HCT116 (cell line): ENCODE measurements at places on chromosomes 3 and 15. TPM values are rescaled to one million over a fixed set of nuclear protein-coding genes. Genes with fewer than 3 reads are reported as not detected.

GRCh38 chr15:83372434-83372891 lies 74.7 kb upstream of the SH3GL3 start:
- no peaks in the 10 kb centered on the region for H3K36me3 ChIP-seq
- H3K4me3 ChIP-seq, result no peak overlapping the region
- H3K4me1 ChIP-seq, result no peaks in the 10 kb centered on the region
- DNase-seq, result no peak
- no peak overlapping the region for H3K27ac ChIP-seq

DNA sequence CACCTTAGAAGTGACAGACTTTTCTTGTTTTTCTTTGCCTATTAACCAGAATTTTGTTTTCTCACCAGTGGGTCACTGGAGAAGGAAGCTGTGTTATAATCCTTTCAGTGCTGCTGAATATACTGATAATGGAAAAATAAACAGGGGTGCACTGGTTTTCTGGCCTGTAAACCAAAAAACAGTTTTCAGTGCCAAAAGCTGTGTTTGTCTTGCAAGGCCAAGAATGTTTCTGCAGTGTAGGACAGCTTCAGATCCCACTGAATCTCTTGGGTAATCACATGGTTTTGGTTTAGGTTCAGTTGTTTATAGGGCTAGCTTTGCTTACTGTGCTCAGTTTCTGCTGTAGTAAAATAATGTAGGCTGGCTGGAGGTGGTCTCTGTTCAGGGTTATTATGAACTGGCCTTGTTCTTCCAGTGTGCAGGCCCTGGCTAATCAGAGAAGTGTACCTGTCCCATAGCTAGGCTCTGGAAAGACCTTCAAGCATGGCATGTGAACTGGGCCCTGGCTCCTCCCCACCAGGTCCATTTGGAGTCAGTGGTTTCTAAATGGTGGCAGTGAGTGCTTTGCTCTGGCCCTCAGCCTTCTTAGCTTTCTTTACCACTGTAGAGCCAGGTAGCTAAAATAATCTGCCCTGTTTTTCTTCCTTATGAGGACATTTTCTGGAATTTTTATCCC lies 18.7 kb downstream of the PDE8A start:
- no peaks in the 10 kb centered on the region for H3K27me3 ChIP-seq
- H3K36me3 ChIP-seq, result no peaks in the 10 kb centered on the region
- H3K4me3 ChIP-seq, result no peak overlapping the region
- H3K4me1 ChIP-seq, result no peaks in the 10 kb centered on the region

- DNase-seq, result no peak
- no peaks in the 10 kb centered on the region for H3K36me3 ChIP-seq
- H3K27ac ChIP-seq, result no peak overlapping the region
- no peak overlapping the region for H3K4me3 ChIP-seq
- H3K4me1 ChIP-seq, result no peaks in the 10 kb centered on the region
Measured at GRCh38 chr15:32833379-32833821, 115.6 kb downstream of the GREM1 start.

DNA sequence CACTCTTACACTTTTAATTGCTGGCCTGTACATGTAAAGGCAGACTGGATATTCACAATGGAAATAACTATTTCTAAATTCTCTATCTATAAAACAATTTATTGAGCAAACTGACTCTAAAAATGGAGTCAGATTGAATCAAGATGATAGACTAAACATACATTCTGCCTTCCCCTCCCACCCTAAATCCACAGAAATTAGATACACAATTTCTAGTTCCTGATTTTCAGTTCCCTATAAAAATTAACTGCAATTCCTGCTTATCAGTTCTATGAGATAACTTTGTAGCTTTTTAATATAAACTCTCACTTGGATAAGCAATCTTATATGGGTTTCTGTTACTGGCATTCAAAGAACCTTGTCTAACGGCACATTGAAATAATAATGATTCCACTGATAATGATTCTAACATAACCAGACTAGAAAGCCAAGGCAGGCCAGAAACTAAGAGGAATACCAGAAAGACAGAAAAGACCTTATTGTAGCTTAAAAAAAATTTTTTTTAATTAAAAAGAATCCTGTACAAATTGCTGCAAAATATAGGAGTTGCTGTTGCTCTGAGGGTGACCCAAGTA lies 33.1 kb downstream of the TBC1D5 start:
- H3K4me3 ChIP-seq, result no peak overlapping the region
- no peaks in the 10 kb centered on the region for H3K4me1 ChIP-seq
- DNase-seq, result no peak
- H3K36me3 ChIP-seq, result 0 out of 2 replicates have a peak, but pooled peaks cover 6% of the 10 kb centered on the region

- no peak for DNase-seq
- H3K4me1 ChIP-seq, result no peaks in the 10 kb centered on the region
- peaks cover 4% of the 10 kb centered on the region; the same call in 1 of the 2 replicates for H3K36me3 ChIP-seq
- no peaks in the 10 kb centered on the region for H3K27me3 ChIP-seq
Measured at GRCh38 chr3:195522254-195523023, 20.7 kb downstream of the PPP1R2 start.

- DNase-seq, result no peak
- H3K27me3 ChIP-seq, result peaks cover 32% of the 10 kb centered on the region
- no peak overlapping the region for H3K4me3 ChIP-seq
- H3K27ac ChIP-seq, result no peak overlapping the region
- H3K4me1 ChIP-seq, result no peaks in the 10 kb centered on the region
Measured at GRCh38 chr3:66789580-66790237, 208.4 kb upstream of the KBTBD8 start.

- H3K27me3 ChIP-seq, result no peaks in the 10 kb centered on the region
- no peak overlapping the region for H3K4me3 ChIP-seq
- H3K4me1 ChIP-seq, result peaks cover 11% of the 10 kb centered on the region
Measured at GRCh38 chr3:186254676-186255650, 107.1 kb downstream of the DGKG start.

GRCh38 chr15:101062471-101063171 lies 143.5 kb downstream of the LRRK1 start:
- H3K27me3 ChIP-seq, result no peaks in the 10 kb centered on the region
- H3K36me3 ChIP-seq, result peaks cover 3% of the 10 kb centered on the region; the same call in 1 of the 2 replicates

DNA sequence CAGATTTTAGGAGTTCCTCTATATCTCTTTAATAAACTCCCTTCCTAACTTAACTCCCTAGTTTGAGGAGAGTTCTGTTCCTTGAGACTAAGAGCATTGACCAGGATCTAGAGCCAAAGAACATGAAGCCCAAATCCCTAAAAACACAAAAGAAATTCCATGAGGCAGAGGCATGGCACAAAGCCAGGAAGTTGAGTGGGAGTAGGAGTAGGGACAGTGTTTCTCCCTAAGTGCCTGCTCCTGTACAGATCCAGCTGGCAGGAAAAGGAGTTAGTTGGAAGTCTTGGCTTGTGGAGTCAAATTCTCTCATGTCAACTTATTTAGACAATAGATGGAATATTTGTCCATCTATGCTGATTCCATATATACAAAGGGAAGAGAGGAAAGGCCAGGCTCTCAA lies 11.4 kb downstream of the ACTC1 start:
- no peak overlapping the region for H3K4me3 ChIP-seq
- H3K36me3 ChIP-seq, result no peaks in the 10 kb centered on the region
- no peaks in the 10 kb centered on the region for H3K4me1 ChIP-seq
- no peak for DNase-seq

DNA sequence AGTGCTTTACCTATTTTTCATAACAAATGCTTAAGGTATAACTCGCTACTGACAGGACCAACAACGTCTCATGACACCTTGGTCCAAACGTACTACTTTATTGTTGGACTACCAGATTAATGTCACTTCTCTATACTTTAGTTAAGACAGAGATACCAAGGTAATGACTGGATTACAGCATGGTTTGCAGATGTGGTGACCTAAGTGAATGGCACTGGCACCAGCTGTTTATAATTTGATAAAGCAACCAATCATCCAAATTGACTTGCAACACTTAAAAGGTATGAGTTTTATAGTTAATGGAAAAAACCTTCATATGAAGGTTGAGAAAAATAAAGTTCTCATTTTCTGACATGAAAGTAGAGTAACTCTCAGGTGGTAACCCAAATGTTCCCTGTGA lies 209.0 kb downstream of the NEK10 start:
- H3K36me3 ChIP-seq, result no peaks in the 10 kb centered on the region
- DNase-seq, result no peak
- H3K27me3 ChIP-seq, result no peaks in the 10 kb centered on the region
- no peaks in the 10 kb centered on the region for H3K4me1 ChIP-seq

- no peaks in the 10 kb centered on the region for H3K36me3 ChIP-seq
- no peaks in the 10 kb centered on the region for H3K27me3 ChIP-seq
Measured at GRCh38 chr15:35606450-35606779, 60.5 kb upstream of the DPH6 start.

GRCh38 chr15:85002517-85002916 lies 20.9 kb downstream of the PDE8A start:
- H3K4me1 ChIP-seq, result no peaks in the 10 kb centered on the region
- no peak overlapping the region for H3K27ac ChIP-seq
- no peak overlapping the region for H3K4me3 ChIP-seq
- H3K36me3 ChIP-seq, result no peaks in the 10 kb centered on the region
- H3K27me3 ChIP-seq, result no peaks in the 10 kb centered on the region
- no peak for DNase-seq

DNA sequence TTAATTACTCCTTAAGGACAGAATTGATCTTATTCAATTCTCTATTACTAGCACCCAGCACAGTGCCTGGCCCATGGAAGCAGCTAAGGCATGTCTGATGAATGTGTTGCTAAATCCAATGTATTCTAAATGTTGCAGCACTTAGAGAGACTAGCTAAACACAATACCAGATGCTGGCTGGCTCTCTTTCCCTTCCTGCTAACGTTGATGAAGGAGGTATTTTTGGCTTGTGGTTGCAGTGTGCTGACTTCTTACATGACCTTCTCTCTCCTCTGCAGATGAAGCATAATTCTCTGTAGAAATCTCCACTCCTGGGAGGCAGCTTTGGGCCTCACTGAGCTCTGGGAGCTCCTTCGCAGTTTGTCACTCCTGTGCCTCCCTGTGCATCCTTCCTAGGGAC lies 183.6 kb downstream of the PEX5L start:
- no peak overlapping the region for H3K27ac ChIP-seq
- H3K36me3 ChIP-seq, result no peaks in the 10 kb centered on the region
- DNase-seq, result no peak
- H3K4me1 ChIP-seq, result no peaks in the 10 kb centered on the region
- no peak overlapping the region for H3K4me3 ChIP-seq

The SKIC8 gene
- 57.1 TPM for total RNA-seq

The SPATA12 gene
- 0.22 TPM for total RNA-seq

The SIAH2 gene
- 39.9 TPM for total RNA-seq

The ABI3BP gene
- 0.15 TPM for total RNA-seq

The CLDN16 gene
- not detected for total RNA-seq

The ISLR gene
- 0.12 TPM for total RNA-seq
